ENCODE measurements at places on chromosomes 5 and 9. TPM values are rescaled to one million over a fixed set of nuclear protein-coding genes. Genes with fewer than 3 reads are reported as not detected.

The MEIKIN gene
- total RNA-seq, result not detected

The ATOSB gene
- total RNA-seq, result 51.0 TPM

The RABEPK gene
- total RNA-seq, result 11.3 TPM

The ALDH1A1 gene
- not detected for total RNA-seq

The MLANA gene
- not detected for total RNA-seq

The PDE6A gene
- total RNA-seq, result not detected

The SMIM33 gene
- total RNA-seq, result not detected

- DNase-seq, result no peak
These were observed 72.0 kb downstream of the RETREG1 start for GRCh38 chr5:16544607-16545374.

DNA sequence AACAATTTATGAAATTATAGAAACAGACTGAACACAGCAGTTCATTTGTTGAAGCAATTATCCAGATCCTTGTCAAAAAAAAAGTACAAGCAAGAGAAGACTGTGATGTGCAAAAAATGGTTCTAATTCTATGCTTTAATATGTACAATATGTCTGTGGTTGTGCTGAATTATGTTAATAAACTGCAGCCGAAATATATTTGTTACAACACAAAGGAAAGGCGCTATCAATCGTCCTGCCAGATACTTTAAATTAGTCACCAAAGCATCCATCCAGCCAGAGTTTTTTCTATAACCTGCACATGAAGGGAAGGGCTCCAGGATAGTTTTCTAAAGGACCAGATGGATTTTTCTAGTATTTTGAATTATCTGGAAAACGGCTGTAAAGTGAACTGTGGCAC lies 259.5 kb downstream of the BNC2 start:
- DNase-seq, result no peak

GRCh38 chr9:79952401-79952800 lies 380.6 kb downstream of the TLE4 start:
- no peak for DNase-seq

GRCh38 chr5:40700116-40700782 lies 20.5 kb downstream of the PTGER4 start:
- no peak for DNase-seq

- no peak for DNase-seq
These were observed 306.7 kb downstream of the EBF1 start for GRCh38 chr5:158792976-158793375.

Measured in glutamatergic neuron (in vitro differentiated cells).